ENCODE measurements at places on chromosomes 2 and 18.

DNA sequence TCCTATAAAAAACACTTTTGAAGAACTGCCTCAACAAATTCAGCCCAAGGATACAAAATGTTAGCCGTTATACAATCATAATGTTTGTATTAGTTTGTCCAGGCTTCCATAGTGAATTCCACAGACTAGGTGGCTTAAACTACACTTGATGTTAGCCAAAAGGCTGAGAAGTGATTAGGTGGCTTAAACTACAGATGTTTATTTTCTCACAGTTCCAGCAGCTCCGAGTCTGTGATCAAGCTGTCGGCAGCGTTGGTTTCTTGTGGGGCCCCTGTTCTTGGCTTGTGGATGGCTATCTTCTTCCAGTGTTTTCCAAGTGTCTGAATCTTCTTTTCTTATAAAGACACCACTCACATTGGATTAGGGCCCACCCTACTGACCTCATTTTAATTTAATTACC, 31.5 kb upstream of the MFF start:
- no peak for DNase-seq

- DNase-seq: peak; percentile 85
Observed at GRCh38 chr2:200380833-200381542, 74.5 kb downstream of the SPATS2L start.

- DNase-seq: no peak
Observed at GRCh38 chr2:216430811-216431530, 18.7 kb downstream of the SMARCAL1 start.

- no peak for DNase-seq
Observed at GRCh38 chr18:80104364-80104779, 4.7 kb upstream of the ADNP2 start.

- no peak for DNase-seq
Observed at GRCh38 chr2:206533977-206534376, 90.6 kb downstream of the ADAM23 start.

DNA sequence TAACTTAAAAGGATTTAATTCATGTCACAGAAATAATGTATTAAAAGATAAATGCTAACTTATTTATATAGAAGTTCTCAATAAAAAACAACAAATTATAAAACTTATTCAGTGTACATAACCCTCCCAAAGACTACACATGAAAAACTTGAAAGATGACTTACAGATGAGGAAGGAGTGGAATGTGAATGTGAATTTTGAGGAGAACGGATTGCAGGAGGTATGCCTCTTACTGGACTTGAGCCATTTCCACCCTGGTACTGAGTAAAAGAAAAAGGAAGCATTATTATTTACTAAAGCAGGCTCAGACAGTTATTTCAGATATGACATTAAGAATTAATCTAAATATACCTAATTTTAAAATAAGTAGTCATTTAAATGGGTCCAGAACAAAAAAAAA, 104.4 kb downstream of the TLK1 start:
- DNase-seq: peak; percentile 19

- DNase-seq: no peak
Observed at GRCh38 chr2:240780023-240780700, 39.9 kb downstream of the KIF1A start.

DNA sequence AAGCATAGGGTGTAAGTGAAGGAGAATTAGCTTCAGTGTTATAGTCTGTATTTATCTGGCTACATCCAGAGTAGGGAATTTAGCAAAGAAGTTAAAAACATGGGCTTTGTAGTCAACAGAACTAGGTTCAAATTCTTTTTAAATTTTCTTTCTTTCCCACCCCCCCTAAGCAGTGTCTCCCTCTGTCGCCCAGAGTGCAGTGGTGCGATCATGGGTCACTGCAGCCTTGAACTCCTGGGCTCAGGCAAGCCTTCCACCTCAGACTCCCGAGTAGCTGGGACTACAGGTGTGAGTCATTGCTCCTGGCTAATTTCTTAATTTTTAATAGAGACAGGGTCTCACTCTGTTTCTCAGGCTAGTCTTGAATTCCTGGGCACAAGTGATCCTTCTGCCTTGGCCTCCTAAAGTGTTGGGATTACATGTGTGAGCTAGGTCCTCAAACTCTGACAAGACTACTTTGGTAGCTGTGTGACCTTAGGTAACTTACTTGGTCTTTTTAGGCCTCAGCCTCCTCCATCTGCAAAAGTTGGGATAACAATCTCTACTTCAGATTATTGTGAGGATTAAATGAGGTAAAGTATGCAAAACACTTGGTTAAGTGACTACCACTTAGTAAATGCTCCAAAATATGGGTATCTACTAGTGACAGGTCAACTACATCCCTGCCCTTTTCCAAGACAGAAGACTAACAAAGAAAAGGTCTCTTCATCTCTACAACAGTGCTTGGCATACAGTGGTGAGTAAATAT, 17.8 kb downstream of the DOK1 start:
- no peak for DNase-seq

GRCh38 chr2:102194609-102195268, 7.9 kb downstream of the IL1RL2 start:
- DNase-seq: no peak

GRCh38 chr2:194223218-194223617, 1433.8 kb upstream of the SLC39A10 start:
- DNase-seq: no peak

GRCh38 chr2:134336352-134336751, 82.5 kb downstream of the MGAT5 start:
- DNase-seq: no peak

- DNase-seq: no peak
Observed at GRCh38 chr2:218228366-218229090, 11.5 kb downstream of the ARPC2 start.

DNA sequence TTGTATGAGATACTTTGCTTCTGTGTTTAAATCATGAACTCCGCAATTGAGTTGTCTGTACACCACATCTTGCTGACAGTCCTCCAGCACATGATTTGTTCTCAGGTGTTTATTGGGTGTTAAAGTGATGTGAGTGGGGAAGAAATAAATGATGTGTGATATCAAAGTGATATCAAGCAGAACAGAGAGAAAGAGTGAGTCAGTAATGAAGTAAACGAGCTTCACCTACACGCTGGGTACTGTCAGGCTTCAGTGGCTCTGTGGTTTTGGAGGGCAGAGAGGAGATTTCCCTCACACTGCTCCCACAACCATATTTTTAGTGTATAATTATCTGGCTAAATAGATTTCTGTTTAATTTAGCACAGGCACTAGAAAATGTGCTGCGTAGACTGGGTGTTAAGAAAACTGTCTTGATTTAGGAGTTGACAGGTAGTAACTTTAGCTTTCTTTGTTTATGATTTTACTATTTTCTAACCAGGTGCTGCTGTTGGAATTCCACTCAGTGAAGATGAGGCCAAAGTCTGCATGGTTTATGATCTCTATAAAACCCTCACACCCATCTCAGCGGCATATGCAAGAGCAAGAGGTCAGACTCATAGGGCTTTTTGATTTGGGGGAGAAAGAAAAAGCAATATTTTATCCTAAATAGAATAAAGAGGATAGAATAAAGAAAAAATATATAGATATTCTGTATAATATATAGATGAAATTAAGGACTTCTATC, 21.2 kb downstream of the ATIC start:
- no peak for DNase-seq

GRCh38 chr18:10111944-10112343, 198.1 kb downstream of the VAPA start:
- DNase-seq: no peak

DNA sequence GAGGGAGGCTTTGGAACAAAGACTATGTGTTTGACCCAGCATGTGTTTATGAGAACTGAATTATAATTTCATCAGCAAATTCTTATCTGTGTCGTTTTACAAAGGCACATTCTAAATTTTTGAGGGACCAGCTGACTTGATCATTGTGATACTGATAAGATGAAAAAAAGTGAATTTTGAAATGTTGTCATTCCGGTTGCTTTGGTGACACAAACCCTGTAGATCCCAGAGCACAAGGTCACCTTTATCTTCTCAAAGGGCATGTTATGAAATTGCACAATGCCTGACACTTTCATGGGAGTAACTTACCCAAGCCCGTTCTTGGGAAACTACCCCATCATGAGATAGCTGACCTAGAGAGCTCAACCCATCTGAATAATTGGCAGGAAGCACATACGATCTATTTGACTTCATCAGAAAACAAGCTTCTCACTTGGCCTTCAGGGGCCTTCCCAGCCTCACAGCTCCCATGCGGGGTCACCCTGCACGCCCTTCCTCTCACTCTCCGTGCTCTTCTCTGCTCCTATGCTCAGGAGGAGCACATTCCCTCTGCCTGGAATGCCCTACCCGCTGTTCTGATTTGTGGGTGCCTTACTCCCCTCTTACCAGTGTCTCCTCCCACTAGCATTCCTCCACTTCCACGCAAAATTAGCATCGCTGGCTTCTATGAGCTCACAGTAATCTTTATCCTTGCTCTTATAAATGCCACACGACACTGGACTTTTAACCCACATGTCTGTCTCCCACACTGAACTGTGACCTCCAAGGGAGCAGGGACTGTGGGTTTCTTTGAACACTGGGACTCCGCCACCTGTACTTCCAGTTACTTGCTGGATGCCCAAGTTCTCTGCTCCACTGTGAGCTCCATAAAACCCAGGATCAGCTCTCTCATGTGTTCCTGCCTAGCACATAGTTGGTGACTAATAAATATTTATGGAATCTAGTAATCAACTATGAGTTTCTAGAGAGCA, 555.8 kb upstream of the ID2 start:
- DNase-seq: peak; percentile 87

- no peak for DNase-seq
Observed at GRCh38 chr18:40388121-40388520, 1566.9 kb upstream of the PIK3C3 start.

GRCh38 chr2:97979904-97980303, 15.8 kb downstream of the TMEM131 start:
- DNase-seq: no peak

- peak; percentile 97 for DNase-seq
Observed at GRCh38 chr2:225100856-225101294, 58.6 kb upstream of the DOCK10 start.

- DNase-seq: no peak
Observed at GRCh38 chr2:19554520-19554919, 196.1 kb upstream of the OSR1 start.

DNA sequence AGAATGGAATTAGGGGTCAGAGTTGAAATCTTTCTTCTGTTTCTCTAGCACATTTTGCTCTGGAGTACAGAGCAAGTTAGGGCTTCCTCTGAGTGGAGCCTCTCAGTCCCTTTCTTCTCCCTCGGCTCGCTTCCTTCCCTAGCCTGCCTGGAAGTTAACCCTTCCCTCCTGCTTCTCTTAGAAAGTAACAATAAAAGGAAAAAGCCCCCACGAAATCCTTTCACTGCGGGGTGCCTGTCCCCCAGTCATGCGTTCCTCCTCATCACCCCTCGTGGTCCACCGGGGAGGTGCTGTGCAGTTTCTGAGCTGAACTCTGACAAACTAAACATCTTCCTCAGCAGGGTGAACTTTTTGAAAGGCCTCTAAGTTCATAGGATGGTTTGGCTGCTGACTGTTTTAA, 2.0 kb downstream of the IGFBP2 start:
- DNase-seq: no peak

DNA sequence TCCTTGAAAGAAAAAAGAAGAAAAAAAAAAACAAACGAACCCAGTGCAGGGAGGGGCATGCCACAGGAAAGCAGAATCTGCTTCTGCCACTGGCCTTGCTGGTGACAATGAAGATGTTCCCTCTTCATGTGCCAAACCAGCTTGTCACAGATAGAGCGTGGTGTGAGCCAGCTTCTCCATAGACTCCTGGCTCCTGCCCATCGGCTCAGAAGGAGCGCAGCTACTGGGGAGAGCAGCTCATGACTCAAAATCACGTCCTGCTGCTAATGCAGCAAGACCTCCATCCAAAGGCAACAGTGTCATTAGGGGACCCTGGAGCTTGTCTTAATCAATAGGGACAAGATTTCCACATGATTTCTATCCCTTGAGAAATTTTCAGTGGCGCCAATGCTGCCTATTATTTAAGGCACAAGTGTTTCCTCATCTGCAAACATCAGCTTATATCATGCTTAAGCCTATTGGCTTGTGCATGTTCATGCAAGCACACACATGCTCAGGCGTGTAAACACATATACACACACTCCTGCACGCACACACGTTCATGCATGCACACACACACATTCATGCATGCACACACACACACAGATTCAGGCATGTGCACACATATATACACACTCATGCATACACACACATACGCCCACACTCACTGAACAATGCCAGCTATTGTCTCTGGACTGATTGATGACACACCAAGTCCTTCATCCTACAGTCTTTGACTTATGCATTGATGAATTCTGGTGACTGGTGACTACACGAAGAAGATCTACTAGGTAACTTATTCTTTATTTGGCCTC, 682.0 kb upstream of the ID2 start:
- no peak for DNase-seq

DNA sequence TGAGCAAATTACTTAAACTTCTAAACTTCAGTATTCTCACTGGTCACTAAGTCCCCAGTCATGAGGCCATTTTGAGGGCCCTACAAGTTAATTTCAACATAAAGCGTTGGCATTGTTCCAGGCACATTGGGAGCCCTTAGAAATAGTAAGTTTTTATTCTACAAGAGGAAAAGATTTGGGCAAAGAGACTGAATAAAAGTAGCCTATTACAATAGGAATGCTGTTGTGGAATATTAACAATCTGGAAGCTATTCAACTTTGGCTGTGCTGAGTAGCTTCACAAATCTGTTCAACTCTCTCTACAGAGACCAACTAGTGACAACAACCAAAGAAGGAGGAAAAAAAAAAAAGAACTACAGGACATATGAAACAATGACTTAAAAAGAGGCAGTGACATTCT, 1287.5 kb upstream of the NXPH2 start:
- DNase-seq: no peak

GRCh38 chr2:120675460-120676130, 60.1 kb upstream of the GLI2 start:
- peak; percentile 72 for DNase-seq

DNA sequence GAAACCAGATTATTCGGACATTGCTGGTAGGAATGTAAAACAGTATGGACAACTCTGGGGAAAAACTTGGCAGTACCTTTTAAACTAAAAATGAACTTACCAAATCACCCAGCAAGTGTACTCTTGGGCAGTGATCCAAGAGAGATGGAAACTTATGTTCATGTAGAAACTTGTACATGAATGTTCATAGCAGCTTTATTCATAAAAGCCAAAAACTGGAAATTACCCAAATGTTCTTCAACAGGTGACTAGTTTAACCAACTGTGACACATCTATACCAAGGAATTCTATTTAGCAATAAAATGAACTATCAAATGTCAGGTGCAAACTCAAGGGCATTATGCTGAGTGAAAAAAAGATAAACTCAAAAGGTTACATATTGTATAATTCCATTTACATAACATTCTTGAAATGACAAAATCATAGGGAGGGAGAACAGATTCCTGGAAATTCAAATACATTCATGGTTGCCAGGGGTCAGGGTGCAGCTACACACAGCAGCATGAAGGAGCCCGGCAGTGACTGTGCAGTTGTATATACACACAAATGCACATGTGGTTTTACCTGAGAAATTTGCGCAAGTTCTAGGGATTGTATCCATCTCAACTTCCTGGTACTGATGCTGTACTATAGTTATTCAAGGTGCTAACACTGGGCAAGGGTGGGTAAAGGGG, 3.5 kb upstream of the RNU4ATAC start:
- DNase-seq: peak; percentile 66
